ENCODE measurements at places on chromosomes 12 and 14.

- no peak for DNase-seq
Observed at GRCh38 chr14:33569821-33570687, 380.8 kb downstream of the EGLN3 start.

DNA sequence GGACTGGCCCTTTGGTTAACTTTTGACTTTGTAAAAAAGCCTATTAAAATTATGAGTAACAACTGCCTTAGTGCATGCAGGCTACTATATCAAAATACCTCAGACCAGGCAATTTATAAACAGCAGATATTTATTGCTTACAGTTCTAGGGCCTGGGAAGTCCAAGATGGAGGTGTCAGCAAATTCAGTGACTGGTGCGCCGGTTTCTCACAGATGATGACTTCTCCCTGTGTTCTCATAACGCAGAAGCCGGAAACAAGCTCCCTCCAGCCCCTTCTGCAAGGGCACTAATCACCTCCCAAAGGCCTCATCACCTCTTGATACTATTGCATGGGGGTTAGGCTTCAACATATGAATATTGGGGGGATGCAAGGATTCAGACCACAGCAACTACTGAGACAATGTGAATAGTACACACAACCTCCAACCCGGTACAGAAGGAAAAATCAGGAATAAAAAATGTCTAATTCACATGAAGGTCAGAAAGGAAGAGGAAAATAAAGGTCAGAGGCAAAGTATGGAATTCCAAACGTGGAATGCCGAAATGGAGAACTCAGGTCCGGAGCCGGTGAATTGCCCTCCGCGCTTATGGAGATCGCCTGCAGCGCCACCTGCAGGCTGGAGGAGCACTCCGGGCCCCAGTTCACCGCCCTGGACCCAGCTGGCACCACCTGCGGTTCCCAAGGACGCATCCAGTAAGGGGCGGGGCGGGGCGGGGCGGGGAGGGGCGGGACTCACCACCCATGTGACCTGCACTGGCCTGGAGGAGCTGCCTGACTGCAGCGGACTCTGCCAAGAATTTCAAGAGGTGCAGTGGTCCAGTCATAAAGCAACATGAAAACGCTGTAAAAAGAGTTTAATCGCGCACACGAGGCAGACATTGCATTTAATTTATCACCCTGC lies 203.4 kb downstream of the KIF26A start:
- no peak for DNase-seq

GRCh38 chr12:129523621-129524020 lies 380.2 kb downstream of the TMEM132D start:
- DNase-seq, result no peak

DNA sequence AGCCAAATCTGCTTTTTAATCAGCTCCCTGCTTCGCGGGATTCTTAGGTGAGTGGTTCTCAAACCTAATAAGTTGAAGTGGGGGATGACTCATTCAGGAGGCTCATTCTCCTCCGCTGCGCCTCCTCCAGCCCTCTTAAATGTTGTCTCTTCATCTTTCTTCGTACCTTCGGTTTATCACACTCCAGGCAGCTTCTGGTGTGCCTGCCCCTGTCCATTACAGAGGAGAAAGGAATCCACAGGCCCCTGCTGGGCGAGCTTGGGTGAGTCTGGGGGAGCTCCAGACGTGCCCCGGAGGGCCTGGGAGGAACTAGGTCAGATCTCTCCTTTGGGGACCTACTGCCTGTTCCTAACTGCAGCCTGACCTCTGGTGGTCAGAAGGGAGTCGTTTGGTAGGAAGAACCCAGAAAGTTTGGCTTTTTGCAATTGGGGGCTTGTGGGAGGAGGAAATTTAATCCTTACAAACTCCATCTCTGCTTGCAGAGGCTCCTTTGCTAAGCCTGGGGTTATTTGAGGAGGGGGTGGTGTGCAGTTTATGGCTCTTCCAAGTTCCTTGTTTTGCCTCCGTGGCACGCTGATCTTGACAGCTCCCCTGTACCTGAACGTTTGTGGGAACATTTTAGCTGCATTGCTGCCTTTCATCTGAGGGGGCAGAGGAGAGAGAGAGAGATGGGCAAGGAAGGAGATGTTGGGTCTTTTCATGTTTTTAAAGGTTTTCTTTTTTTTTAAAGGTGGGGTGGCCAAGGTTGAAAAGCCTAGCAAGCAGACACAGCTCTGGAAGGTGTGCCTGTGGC lies 84.1 kb upstream of the GNG2 start:
- no peak for DNase-seq

GRCh38 chr14:80212023-80212397 lies 706 bp upstream of the DIO2 start:
- DNase-seq, result no peak

DNA sequence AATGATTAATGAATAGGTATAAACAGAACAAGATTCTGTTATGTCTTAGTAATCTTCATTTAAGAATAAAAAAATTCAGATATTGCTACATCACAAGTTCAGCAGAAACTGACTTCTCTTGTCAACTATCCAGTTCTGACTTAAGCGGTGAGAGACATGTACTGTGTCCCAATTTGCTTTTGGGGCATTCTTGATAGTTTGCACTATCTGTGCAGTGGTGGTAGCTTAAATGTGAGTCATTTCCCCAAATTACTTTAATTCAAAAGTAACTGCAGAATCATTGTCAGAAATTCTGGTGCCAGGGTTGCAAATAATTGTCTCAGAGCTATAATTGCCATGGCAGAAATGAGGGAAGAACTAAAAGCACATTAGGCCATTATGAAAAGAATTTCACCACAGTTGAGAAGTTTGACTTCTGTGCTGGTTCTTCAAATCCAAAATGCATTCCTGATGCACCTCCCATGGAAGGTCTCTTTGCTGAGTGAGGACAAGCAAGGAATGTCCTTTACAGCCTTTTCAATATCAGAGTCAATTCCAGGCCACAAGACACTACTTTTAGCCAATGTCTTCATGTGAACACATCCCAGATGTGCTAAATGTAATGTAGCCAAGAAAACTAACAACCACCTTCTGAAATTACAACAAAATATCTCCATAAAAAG lies 304.7 kb downstream of the SSPN start:
- DNase-seq, result no peak

GRCh38 chr12:43763769-43764168 lies 5.0 kb downstream of the IRAK4 start:
- no peak for DNase-seq

GRCh38 chr14:74417611-74418010 lies 8.4 kb downstream of the SYNDIG1L start:
- no peak for DNase-seq

DNA sequence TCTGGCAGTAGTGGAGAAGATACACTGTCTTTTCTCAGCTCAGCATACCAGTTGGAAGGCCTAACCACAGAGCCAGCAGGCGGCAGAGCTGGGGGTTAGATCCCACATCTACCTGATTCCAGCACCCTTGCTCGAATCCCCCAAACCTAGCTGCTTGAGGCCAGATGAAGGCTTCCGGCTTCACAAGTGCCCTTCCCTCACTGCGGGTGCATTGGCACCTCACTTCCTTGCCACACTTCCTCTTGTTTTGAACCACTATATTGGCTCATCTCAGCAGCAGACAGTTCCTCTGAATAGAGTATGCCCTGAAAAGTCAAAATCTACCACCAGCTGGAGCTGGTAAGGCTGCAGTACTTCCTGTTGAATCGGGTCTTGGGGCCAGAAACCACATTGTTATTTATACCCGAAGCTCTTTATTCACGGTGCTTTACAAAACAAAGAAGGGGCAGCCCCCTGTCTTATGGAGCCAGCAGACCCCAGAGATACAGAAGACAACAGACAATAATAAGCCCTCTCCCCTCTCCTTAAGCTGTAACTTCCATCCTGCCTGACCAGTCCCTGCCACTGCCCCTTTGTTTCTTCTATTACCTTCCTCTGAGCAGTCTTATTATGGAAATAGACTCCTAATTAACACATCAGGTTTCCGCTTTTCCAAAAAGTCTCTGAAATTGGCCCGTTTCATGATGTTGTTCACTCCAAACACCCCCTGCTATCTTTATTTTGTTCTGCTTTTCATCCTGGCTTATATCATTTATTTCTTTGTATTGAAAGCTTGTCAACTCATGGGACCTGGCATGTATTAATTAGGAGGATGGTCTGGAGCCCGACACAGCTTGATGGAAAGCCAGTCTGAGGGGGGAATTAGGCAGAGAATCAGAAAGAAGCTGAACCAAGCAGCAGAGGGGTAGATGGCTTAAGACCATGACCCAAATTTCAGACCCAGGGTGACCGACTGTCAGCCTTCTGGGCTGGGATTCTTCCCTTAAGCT lies 233.5 kb downstream of the EFCAB11 start:
- no peak for DNase-seq

Measured in stimulated activated CD4-positive, alpha-beta T cell treated with anti-CD3 and anti-CD28 coated beads, Interleukin-1b, Interleukin-23, amount 100 ng/mL, for 1 hour (primary cell).